Fibroblast of villous mesenchyme (primary cell): ENCODE measurements at places on chromosomes 1 and 21. TPM values are rescaled to one million over a fixed set of nuclear protein-coding genes. Genes with fewer than 3 reads are reported as not detected.

CAP1 gene
- 541 and 671 TPM in 2 replicates for total RNA-seq

FAM177B gene
- total RNA-seq: not detected in 2 replicates

THEM5 gene
- total RNA-seq: not detected in 2 replicates

TMEM125 gene
- under 0.01 TPM in 1 of 2 replicates, not detected in the other for total RNA-seq

SPATA46 gene
- total RNA-seq: not detected in 2 replicates

RGS1 gene
- total RNA-seq: 0.32 TPM in 1 of 2 replicates, not detected in the other

GORAB gene
- total RNA-seq: 10.6 and 18.1 TPM in 2 replicates

SFN gene
- 0.32 and 0.43 TPM in 2 replicates for total RNA-seq

E2F2 gene
- total RNA-seq: 2.2 and 2.9 TPM in 2 replicates

C1orf116 gene
- under 0.01 TPM in 1 of 2 replicates, not detected in the other for total RNA-seq

TMCC2 gene
- total RNA-seq: 3.2 and 3.5 TPM in 2 replicates

SLC5A9 gene
- total RNA-seq: not detected in 2 replicates

KRTAP12-1 gene
- total RNA-seq: not detected in 2 replicates

COL6A1 gene
- total RNA-seq: 538 and 819 TPM in 2 replicates
